CMK (cell line): ENCODE measurements at places on chromosomes 12 and 14.

DNA sequence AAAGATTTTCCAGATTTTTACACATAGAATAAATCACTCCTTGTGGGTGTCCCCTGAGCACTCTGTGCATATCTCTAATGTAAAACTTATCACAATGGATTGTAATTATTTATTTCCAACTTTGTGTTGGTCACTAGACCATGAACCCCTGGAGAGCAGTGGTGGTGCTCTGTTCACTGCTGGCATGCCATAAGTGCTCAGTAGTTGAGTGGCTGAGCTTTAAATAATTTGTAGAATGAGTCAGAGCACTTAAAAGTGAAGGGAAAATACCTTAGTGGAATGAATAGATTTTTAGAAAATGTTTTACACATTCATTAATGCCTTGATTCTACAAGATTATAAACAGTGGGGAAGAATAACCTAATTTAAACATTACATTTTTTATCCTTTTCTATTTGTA is 6.3 kb downstream of the MGAT4C start:
- no peak for DNase-seq

DNA sequence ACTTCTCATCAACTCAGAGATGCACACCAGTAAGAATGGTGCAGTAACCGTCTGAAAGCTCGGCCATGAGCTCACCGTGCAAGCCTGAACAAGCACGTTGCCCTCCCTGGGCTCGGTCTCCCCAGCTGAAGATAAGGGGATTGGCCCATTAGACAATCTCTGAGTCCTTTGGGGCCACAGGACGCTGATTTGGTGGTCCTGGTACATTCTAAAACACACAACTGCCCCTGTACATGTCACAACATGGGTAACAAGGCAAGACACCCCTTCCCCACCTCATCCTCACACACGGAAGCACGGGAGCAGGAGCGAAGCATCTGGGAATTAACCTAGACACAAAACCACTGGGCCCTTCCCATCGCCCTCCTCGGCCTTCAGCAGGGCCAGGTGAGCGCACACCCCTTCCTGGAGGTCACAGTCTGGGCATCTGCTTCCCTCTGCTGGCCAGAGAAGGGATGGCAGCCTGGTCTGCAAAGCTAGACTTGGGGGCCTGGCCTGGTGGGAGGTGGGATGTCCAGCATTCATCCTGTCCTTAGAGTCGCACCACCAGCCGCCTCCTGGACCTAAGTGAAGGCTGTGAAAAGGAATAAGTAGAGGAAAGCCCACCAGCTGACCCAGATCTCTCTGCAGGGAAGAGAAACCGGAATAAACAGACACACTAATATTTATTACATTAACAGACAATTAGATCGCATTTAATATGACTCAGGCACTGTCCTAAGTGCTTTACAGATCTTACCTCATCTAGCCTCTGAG is 18.9 kb upstream of the SMUG1 start:
- DNase-seq = no peak

DNA sequence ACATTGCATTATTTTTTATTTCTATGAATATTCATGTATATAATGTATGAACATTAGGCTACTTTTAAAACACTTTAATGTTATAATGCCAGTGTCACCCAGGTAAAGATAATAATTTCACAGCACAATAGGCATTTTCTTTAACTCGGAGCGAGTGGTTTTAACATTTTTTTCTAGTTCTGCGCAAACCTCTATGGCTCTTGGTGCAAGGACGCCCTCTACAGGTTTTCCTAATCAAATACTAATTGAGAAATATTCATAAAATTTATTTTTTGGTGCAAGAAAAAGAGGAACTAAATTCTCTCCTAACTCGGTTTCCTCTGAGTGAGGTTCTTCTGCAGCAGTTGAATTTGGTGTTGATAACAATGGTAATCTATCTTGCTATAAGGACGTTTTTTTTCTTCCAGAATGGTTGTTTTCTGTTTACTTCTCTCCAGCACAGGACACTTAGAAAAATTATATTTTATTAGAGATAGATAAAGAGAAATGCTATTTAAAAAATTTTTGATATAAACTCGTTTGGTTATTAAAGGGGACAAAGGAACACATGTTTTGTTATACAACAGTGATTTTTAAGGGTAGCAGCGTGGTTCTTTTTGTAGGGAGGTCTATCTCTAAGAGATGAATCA is 2.4 kb upstream of the WIF1 start:
- DNase-seq = no peak

DNA sequence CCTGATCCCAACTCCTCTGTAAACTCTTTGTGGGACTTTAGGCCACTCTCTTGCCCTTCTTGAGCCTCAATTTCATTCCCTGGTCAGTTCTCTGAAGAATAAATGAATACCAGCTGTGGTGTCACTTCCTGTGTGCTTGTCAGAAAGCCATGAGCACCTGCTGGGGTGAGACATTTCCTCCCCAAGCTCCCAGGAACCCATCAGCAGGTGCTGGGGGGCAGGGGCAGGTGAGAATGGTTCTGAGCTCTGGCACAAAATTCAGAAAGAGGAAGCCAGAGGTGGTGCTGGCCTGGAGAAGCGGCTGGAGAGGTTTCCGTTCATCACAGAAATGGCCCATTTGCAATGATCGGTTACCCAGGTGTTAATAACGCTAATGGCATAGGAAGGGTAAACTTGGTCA is 14.9 kb downstream of the LHX5 start:
- no peak for DNase-seq

DNA sequence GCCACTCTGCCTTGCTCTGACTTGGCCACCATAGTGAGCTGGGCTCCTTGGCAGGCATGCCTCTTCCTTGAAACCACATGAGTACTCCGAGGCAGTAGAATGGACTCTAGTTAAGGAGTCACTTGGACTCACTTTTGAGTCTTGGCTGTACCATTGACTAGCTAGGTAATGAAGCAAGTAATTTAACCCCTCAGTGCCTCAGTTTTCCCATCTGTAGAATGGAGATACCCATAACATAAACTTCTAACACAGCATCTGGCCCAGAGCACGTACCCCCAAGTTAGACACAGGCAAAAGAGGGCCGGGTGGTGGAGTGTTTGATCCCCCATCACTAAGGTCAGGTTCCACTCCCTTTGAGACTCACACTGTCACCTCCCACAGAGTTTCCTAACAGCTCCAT is 8.3 kb downstream of the KRT77 start:
- no peak for DNase-seq

GRCh38 chr14:37437490-37437889 is 157.6 kb downstream of the FOXA1 start:
- DNase-seq = no peak

DNA sequence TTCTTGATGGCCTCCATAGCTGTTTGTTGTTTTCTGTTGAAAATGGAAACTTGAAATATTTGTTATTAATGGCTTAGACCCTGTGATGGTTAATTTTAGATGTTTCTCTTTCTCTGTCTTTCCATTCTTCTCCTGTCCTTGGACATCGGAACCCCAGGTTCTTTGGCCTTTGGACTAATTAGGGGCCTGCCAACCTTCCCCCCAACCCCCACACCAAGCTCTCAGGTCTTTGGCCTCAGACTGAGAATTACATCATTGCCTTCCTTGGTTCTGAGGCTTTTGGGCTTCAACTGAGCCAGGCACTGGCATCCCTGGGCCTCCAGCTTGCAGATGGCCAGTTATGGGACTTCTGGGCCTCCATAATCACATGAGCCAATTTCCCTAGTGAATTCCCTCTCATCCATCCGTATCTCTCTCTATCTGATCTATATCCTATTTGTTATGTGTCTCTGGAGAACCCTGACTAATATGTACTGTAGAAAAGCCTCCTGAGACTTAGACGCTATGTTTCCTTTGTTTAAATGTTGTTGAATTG is 71.6 kb downstream of the FGD4 start:
- DNase-seq = no peak

- no peak for DNase-seq
These were observed 17.4 kb downstream of the P2RX4 start for GRCh38 chr12:121227294-121227693.

DNA sequence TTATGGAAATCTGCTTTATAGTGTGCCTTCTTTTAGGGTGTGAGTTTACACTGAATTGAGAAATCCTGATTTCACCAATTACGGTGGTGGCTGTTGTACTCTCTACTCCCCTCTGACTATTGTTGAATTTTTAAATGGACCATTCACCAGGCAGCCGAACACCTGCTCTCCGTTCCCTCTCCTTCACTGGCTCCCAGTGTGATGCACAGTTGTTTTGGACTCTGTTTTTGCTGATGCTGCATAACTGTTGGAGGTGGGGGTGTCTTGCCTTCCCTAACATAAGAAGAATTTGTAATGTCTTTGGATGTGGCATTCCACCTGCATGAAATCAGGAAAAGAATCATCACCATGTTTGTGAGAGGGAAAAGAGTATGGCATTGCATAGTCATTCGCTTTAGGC is 341.2 kb downstream of the SNAPC1 start:
- no peak for DNase-seq

- DNase-seq = no peak
These were observed 14.8 kb downstream of the IRAK3 start for GRCh38 chr12:66203820-66204219.

DNA sequence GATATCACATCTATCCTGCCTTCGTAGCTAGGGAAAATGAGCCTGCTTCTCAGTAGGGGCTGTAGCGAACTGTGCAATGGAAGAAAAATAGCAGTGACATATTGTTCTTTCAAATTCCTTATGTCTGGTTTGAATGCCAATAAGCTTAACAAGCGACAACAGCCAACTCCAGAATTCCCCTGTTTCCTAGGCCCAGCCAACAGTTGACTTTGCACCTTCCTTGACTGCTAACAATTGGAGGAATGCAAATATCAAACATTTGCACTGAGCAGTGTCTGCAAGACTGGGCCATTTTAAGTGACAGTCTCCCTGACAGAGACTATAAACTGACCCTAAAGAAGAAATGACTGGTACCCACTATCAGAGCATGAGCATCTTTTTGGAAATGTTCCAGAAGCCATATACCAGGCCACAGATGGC is 12.0 kb upstream of the SERPINA1 start:
- no peak for DNase-seq

- no peak for DNase-seq
These were observed 162.7 kb downstream of the GRIP1 start for GRCh38 chr12:66516133-66516532.

DNA sequence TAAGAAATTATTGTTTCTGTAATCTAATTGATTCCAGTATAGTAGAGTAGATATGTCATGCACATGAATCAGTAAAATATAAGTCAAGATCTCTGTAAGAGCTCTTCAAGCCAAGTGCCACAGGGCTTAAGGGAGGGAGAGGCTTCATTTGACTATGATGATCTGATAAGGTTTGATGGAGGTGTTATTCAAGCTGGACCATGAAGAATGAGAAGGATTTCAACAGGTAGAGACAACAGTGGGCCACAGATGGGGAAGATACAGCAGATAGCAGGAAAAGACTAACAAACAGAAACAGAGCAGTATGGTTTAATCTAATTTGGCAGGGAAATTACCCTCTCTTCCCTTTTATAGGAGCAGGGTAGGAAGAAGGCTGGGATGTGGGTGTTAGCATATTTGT is 40.6 kb upstream of the FKBP4 start:
- DNase-seq = no peak

- DNase-seq = no peak
These were observed 161.4 kb downstream of the TTC7B start for GRCh38 chr14:90654831-90655276.

GRCh38 chr14:103284574-103285467 is 49.2 kb upstream of the EIF5 start:
- DNase-seq = no peak

DNA sequence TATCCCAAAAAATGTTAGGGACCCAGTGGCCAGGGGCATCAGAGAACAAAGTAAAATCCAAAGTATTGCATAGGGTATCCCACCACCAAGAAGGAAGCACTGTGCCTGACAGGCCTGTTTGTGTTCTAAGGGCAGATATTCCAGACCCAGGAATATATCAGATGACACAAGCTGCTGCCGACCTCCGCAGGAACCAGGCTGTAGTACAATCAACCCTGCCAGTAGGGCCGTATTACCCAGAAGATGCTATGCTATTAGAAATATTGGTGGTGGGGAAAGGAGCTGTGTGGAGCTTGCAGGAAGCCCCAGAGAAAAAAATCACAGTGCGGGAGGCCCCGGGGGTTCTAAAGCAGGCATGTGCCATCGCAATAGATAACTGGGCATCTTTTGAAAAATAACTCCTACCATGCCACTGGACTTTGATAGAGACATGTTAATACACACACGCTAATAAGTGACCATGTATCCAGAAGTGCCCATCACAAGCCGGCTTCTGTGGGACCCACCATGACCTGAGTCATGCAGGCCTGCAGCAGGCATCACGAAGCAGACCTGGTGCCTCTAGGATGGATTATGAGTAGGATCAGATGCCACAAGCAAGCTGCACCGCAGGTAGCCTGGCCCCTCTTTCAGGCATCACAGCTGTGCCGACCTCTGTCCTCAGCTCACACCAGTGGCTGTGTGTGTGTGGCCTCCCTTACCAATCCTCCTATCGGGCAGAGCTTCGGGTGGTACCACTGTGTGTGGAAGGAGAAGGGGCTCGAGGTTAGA is 242.7 kb downstream of the BCL11B start:
- DNase-seq = no peak

DNA sequence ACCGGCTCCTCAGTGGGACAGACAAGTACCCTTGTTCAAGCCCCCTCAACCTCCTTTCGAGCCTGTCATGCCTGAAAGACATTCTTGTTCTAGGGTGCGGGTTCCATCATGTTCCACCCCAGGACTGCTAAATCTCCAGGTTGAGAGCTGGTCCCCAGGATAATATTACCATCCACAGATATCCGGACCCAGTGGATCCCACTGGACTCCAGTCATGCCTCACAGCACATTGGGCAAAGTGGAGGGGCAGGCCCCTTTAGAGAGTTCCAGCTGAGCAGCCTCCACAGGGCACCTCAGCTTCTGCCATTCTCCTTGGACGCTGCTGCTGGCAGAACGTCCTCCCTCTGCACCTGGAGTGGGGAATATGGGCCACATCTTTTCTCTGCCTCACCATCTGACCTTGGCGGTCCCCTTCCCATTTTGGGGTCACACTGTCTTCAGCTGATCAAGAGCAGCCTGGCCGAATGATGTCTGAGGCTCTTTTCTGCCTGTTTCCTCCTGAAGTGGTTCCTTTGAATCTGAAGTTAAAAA is 137.4 kb downstream of the BCL11B start:
- DNase-seq = no peak

DNA sequence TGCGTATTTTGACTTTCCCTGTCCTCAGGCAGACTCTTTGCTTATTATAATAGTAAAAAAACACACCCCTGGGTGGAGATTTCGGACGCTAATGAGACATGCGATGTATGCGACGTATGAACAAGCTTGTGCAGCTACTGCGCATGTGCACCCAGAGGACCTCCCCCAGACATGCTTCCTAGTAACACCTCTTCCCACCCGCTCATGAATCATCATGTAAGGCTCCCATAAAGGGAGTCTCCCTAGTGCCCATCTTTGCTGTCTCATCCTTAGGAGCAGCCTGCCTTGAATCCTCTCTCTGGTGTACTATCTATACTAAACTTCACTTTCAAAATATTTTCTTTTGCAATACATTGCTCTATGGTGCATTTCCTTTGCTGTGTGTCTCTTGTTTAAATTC is 210.1 kb downstream of the TMEM132D start:
- no peak for DNase-seq

GRCh38 chr12:50261654-50262053 is 21.7 kb downstream of the LIMA1 start:
- DNase-seq = no peak

GRCh38 chr14:45715946-45716345 is 462.9 kb upstream of the MIS18BP1 start:
- no peak for DNase-seq

GRCh38 chr14:56199095-56199981 is 81.1 kb downstream of the PELI2 start:
- DNase-seq = peak; percentile 30
